GM03348 (cell line): ENCODE measurements at places on chromosomes 12 and 14.

DNA sequence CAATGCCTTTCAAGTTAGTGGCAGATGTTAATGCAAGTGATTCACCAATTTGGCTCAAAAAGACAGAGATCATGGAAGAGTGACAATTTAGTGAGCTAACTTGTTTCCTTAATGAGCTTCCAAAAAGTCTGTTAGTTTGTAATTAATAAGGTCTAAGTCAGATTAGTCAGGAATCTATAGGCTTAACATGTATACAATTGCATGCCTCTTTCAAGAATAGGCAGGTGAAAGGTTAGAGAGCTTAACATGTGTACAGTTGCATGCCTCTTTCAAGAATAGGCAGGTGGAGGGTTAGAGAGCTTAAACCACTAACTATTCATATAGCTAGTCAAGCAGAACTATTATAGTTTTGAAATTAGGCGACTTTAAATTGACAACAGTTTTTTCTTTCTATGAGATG is 663.8 kb downstream of the C12orf50 start:
- no peak for DNase-seq

DNA sequence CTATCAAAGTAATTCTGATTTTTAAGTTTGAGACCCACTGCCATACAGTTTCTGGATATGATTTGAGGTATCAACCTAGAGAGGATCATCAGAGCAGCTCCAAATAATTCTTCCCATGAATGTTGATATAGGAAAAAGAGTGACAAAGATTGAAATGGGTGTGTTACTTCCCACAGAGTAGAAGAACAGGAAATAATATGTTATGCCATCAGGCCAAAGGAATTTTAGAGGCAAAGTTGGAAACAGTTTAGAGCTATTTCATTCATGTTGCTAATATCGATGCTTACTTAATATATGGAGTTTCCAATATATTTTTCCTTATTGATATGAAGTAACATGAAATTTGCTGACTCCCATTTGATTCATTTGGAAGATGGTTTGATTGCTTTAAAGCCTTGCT is 8.9 kb upstream of the MSRB3 start:
- peak; percentile 31 for DNase-seq

- no peak for DNase-seq
Observed at GRCh38 chr14:61474701-61475100, 153.3 kb downstream of the PRKCH start.

DNA sequence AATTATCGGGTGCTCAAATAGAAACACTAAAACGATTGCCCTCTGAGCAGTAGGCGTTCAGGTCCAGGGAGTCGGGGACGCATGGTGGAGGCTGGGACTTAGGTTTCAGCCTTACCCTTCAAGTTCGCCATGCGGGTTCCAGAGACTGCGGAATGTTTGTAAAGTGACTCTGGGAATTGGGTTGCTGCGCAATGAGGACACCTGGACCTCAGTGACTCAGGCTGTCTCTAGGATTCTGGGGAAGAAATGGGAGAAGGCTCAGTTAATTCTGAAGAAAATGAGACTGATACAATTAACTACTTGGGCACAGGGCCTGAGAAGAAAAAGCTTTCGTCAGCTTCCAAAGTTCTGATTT is 1.1 kb downstream of the LGALS3 start:
- peak; percentile 59 for DNase-seq

DNA sequence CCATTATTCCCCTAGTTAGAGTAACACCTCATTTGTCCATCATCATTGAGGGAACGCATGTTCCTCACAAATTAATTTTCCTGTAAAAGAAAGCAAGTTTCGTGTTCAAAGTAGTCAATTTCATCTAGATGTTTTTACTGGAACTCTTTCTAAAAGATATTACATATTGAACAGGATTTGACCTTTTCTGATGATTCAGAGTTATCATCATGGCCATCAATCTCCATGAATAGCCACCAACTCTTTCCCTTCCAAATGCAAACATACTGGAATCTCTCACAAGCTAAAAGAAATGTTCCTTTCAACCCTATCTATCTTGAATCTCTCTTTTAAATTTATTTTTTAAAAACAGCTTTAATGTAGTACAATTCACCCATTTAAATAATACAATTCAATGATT is 263.1 kb upstream of the FAR2 start:
- DNase-seq, result no peak

- DNase-seq, result peak; percentile 52
Observed at GRCh38 chr12:51631591-51631990, 40.6 kb downstream of the SCN8A start.

DNA sequence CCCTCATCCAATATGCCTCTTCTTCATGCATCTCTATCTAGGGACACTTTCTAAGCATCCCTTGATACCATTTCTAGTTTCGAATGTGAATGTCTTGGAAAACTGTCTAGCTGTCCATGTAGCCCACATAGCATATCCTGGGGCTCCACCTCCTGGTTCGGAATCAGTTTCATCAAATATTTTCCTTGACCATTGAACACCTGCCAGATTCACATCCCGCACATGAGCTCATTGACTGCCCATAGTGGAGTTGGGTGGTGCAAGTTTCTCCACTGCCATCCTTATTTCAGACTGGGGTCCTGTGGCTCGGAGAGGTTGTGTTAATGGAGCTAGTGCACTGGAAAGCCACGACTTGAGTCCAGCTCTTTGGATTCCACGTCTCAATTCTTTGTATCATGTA is 58.6 kb upstream of the TMEM263 start:
- DNase-seq, result no peak

- DNase-seq, result no peak
Observed at GRCh38 chr14:96187216-96188031, 17.2 kb upstream of the BDKRB2 start.

DNA sequence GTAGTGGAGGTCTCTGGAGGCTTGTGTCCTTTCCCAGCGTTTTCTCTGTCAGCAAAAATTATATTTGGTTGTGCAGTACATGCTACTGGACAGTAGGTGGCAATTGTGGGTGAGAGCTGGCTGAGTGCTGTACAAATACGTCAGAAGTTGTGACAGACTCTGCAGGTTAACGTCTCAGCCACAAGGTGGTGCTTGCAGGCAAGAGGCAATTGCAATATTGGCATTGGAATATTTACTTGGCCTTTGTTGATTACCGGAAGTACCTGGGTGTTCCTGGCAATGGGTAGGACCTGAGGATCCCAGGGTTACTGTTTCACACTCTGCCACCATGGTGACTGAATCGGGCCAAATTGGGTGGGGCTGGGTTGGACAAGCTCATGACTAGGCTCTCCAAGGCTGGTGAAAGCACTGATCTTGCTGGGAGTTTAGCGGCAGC is 333.9 kb upstream of the LMO3 start:
- peak; percentile 46 for DNase-seq

- no peak for DNase-seq
Observed at GRCh38 chr12:85951823-85952222, 77.7 kb downstream of the NTS start.

- DNase-seq, result no peak
Observed at GRCh38 chr14:105072892-105073719, 7.9 kb upstream of the GPR132 start.

DNA sequence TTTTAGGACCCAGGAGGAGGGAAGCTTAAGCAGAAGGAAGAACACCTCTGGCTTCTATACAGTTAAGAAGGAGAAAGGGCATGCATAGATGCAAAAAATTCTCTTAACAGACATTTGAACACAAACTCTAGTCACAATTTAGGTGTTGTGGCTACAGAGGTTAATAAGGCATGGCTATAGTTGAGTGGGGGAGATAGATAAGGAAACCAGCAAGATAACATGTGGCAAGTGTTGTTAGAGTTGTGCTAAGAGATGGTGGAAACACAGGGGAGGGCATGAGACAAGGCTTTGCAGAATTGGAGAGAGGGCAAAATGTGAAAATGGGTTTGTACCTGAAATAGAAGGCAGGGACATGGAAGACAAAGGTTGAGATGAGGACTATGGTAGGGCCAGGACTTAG is 88.9 kb downstream of the MSRB3 start:
- DNase-seq, result no peak

DNA sequence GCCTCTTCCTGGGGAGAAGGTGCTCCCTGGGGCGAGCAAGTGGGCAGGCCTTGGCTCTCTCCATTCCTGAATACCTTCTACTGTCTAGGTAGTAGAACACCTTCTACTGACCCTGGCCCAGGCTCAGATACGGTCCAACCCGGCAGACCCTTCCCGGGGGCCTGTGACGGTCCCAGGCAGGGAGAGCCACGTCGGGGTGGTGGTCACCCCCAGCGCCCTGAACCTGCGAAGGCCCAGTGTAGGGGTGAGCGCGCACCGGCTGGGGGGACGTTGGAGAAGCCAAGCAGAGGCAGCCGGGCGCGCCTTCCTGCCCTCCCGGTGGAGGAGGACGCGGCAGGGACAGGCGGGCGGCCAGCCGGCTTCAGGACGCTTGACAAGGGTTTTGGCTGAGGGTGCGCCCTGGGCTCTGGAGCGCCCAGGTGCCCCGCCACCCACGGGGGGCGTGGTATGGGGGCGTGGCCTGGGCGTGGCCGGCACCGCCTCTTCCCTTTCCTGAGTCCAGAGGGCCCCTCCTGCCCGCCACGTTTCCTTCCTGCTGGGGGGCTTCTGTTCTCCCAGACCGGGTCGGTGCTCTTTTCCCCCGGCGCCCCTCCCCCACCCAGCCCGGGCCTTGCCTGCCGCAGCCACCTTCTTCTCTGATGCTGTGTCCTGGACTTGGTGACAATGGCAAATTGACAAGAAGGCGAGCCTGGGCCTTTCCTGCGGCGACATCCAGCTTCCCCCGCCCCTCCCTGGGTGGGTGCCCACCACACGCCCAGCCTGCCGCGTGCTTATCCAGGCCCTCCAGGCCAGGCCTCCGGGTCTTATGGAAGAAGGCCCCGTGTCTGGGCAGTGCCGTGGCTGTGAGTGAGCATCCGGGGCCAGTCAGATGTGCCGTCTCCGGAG is 24.5 kb upstream of the PPP1R13B start:
- DNase-seq, result no peak

DNA sequence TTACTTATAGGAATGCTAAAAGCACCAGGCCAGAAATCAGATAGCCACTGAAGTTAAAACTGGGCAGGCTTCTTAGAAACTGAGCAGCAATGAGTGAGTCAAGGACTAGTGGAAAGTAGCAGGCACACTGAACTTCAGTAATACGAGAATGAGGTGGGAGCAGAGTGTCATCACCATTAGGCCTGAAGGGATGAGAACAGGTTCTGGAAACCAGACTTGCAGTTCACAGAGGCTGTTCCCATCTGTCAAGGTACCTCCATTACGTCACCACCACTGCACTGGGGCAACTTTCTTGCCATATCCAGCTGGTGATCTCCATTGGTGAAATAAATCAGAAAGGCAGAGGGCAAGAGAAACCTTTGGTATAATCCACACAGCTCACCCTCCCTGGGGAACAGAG is 15.6 kb downstream of the ZNF10 start:
- no peak for DNase-seq

DNA sequence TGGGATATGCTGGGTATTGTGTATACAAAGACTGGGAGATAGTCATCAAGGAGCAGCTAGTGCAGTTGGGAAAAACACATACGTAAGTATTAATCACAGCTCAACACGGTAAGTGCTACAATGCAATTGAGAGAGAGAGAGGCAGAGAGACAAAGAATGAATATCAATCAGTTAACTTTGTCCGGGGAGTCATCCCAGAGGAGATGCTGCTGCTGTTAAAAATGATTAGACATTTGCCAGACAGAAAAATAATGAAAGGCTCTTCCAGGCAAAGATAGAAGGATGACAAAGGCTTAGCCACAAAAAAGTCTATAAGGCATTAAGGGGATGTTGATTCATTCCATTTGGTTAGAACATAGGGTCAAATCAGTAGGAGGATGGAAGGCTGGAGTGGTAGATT is 45.1 kb downstream of the AKAP6 start:
- DNase-seq, result no peak

DNA sequence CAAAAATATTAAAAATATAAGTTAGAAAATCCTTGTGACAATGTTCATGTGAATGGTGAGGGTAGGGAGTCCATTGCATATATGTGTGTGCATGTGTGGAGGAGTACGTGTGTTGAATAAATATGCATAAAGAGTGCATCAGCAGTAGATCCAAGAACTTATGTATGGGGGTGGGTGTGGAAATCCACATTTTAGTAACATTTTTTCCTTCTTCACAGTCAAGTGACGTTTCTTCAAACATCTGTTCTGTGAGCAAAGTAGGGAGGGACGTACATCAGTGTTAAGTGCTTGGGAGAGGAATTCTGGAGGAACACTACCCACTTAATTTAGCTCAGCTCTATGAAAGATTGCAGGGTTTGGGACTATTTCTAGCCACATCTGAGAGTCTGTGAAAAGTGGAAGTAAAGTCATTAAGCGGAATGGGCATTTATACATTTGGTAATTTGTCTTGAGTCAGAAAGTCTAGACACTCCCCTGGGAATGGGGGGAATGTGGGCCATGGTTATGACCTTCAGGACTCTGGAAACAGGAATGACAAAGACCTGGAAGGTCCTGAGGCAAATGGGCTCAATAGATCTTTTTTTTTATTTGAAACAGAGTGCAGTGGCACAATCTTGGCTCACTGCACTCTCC is 156.4 kb upstream of the PLXNC1 start:
- DNase-seq, result no peak

- no peak for DNase-seq
Observed at GRCh38 chr12:23290627-23291330, 658.7 kb downstream of the SOX5 start.

- no peak for DNase-seq
Observed at GRCh38 chr12:93080452-93080851, 151.4 kb upstream of the EEA1 start.

DNA sequence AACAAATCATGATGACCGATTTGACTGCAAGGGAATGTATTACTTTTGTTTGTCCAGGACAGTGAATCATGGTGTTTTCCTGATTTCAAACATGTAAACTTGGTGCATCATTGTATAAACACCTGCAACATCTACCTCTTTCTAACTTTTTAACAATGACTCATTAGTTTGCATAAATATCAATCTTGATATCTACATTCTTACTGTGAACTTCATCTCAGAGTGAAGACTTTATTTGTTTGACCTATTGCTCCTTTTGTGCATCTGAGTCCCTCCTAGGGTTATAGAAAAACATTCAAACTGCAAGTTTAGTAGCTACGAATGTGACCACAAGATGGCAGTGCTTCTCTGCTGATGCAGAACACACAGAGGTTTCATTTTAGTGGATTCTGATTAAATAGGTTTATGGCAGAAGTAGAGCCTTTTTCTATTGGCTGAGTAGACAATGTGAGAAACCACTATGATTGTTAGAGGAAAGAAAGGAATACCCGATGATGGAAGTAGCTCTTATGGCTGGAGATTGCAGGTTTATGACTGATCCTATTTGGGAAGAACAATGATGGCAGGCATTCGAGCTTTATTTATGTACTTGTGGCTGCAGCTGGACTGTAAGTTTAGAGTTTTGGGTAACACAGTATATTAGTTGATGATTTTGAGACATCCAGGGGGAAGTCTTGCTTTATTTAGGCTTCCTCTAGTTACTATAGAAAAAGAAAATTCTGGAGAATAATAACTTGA is 244.2 kb upstream of the OR4E1 start:
- peak; percentile 46 for DNase-seq

- DNase-seq, result peak; percentile 73
Observed at GRCh38 chr12:13173012-13173932, 23.3 kb upstream of the EMP1 start.

GRCh38 chr12:114776731-114777442 is 92.9 kb upstream of the TBX3 start:
- DNase-seq, result peak; percentile 56
